GM12891 (cell line): ENCODE measurements at places on chromosomes 1 and 21.

DNA sequence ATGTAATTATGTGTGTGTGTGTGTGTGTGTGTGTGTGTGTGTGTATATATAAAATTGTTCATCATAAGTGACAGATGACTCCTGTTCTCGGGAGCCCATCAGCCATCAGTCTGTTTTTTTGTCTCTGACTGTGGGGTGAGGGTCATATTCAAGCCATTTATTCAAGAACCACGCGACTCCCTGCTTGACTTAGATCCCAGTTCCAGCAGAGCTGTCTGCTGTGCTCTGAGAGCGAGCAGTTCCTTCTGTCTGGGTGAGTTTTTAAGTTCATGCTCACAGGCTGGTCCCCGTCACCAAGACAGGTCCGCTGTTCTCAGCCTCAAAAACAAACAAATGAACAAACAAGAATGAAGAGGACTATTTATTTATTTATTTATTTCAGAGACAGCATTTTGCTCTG is 18.3 kb upstream of the NPPB start:
- DNase-seq, result no peak

GRCh38 chr1:155322571-155322952 is 1.9 kb downstream of the RUSC1 start:
- DNase-seq, result peak; percentile 39

GRCh38 chr1:198662821-198663220 is 24.0 kb downstream of the PTPRC start:
- DNase-seq, result no peak

DNA sequence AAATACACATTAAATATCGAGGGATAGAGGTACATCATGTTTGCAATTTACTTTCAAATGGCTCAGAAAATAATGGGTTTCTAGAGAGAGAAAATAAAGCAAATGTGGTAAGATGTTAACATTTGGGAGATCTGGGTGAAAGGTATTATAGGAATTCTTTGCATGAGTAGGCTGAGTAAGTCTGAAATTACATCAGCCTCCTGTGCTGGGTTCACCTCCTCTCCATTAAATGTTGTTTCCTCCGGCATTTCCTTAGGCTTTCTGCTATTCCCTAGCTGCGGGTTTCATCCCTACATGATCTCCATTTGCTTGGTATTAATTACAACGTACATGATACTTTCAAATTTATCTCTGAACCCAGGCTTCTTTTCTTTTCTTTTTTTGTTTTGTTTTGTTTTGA is 31.6 kb downstream of the ZMYND12 start:
- no peak for DNase-seq

DNA sequence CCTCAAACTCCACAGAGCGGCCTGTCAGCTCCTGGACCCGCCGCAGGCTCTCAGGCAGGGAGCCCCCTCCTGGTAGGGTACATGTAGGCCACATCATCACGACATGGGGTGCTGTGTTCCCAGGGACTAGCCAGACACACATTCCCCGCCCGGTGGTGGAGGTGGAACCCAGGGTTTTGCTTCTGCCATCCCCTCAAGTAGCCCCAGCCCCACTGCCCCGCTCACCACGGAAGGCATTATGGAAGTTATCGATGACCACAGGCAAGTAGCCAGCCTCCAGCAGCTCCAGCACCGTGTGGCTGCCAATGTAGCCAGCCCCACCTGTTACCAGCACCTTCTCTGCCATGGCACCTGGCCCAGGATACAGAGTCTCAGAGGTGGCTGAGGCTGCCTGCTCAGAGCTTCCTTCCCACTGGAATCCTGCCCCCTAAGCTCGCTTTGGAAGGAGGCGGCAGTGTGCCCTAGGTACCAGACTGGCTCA is 1.9 kb downstream of the GALE start:
- DNase-seq, result no peak

GRCh38 chr21:17514124-17514845 is 1.4 kb downstream of the CXADR start:
- DNase-seq, result no peak

GRCh38 chr1:16204634-16205333 is 7.7 kb downstream of the ARHGEF19 start:
- DNase-seq, result no peak

DNA sequence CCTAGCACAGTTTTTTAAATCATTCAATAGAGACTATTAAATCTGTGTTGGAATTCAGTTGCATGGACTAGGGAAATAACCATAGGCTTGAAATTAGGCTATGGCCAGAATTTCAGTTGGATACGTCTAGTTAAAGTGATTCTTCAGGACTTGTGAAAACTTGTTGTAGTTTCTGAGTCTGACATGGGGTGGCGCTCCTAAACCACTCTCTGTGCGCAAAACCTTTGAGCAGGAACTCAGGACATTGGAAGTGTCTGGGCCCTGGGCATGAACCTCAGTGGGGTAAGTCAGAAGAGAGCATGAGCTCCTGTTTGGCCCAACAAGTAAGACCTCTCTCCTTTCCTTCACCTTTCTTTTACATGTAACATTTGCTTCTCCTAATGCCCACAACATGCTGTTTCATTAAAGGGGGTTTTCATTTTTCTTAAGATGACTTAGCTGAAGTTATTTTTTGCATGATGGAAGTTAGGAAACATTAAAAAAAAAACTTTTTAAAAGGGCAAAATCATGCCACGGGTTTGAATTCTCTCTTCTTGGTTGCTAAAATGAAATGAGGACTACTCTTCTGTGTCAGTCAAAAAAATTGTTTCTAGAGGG is 17.1 kb upstream of the CCDC190 start:
- DNase-seq, result no peak

DNA sequence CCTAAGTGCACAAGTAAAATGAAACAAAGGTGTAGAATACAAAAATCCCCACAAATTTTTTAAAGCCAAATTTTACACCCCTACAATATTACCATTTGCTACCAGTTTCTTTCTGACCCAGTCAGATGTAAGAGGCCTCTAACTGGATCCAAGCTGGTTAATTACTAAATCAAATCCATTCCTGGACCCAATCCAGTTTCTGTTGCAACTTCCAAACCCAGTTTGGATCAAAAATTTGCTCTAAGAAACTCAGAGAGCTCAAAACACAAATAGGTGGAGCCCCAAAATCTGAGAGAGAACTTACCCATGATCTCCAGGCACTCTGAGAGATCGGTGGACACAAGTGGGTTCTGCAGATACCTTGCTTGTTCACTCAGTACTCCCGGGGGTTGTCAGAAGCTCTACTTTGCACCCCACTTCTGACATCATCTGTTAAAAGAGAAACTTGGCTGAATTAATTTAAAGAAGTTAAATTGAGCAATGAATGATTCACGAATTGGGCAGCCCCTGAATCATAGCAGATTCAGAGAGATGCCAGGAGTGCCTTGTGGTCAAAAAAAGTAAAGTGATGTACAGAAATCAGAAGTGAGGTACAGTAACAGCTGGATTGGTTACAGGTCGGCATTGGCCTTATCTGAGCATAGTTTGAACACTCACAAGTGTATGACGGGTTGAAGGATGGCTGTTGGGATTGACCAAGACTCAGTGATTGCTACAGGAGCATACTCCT is 448.0 kb downstream of the KCNT2 start:
- no peak for DNase-seq

DNA sequence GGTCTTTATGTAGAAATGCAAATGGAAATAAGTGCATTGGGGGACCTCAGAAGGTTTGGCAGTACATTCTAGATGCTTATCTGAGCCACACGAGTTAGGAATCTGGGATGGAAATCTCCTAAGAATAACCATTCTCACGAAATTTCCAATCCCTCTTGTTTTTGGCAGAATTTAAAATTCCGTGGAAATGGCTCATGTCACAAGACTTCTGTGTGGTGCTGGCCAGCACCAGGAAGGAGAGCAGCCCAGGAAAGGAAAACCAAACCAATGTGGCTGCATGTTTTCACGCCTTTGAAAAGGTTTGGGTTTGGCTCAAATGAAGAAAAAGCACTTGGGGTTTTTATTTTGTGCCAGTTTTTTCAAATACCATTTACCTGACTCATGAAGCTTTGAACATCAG is 80.1 kb upstream of the KCNK2 start:
- DNase-seq, result no peak

DNA sequence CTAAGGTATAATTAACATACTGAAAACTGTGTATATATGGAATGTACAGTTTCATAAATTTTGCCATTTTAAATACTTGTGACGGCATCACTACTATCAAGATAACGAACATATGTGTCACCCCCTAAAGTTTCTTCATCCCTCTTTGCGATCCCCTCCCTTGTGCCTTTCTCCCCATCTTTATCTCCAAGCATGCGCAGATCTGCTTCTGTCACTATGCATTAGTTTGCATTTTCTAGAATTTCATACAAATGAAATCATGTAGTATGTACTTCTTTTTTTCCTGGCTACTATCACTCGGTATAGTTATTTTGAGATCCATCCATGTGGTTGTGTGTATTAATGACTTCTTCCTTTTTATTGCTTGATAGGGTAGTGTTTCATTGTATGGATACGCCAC is 154.9 kb downstream of the ZNF648 start:
- DNase-seq, result no peak

GRCh38 chr1:33500547-33500946 is 28.1 kb downstream of the ZSCAN20 start:
- no peak for DNase-seq

GRCh38 chr1:89896105-89896942 is 75.5 kb downstream of the LRRC8D start:
- no peak for DNase-seq

GRCh38 chr1:7453038-7453437 is 318.1 kb upstream of the VAMP3 start:
- DNase-seq, result no peak

DNA sequence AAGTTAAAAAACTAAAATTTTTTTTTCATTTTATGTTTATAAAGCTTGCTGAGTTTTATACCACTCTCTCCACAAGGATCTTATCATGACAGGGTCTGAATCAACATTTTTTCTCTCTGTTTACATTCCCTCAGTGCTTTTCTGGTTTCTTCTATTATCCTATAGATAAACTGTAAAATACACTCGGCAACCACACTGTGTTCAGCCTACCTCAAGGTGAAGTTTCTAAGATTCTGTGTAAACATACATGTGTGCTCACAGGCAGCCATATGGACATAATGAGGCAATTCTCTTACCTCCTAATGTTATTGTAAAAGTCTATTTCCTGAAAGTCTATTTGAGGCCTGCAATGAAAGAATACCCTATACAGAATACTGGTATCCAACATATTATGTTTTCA is 114.6 kb downstream of the NTPCR start:
- DNase-seq, result no peak

DNA sequence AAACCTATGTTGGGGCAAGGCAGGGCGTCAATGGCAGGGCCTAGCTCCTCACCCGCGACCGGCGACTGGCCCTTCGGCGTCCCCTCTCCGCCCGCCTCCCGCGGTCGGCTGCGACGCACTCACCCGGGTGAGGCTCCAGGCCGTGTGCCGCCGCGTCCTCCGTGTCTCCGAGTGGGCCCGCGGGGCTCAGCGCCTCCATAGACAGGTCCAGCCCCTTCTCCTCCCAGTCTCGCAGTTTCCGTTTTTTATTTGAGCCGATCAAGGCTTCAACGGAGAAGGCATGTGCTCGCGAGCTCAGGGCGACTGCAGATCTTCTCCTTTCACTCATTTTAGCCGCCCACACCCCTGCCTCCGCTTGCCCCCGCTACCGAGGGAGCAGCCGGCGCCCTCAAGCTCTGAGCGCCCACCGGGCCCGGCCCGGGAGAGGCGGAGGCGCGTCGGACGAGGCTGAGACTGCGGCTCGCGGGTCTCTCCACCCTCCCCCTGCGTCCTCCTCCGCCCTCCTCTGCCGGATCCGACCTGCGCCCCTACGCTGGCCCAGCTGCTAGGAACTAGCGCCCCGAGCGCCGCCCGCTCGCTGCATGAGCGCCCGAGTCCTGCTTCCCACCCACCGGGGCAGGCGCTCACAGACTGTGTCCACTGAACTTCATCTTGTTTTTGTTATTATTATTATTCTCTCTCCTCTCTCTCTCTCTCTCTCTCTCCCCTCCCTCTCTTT is 516 bp downstream of the TBX15 start:
- no peak for DNase-seq

DNA sequence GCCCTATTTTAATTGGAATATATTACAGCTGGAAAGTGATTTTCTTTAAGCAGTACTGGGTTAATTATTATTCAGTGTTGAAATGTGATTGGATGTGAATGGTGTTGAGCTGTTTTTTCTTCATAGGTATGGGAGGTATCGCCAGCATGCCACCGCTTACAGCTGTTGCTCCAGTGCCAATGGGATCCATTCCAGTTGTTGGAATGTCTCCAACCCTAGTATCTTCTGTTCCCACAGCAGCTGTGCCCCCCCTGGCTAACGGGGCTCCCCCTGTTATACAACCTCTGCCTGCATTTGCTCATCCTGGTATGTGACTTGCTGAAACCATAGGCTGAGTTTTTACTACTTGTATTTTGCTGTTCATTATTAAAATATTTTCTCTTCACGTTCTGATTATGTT is 107.7 kb downstream of the ITSN1 start:
- DNase-seq, result no peak

DNA sequence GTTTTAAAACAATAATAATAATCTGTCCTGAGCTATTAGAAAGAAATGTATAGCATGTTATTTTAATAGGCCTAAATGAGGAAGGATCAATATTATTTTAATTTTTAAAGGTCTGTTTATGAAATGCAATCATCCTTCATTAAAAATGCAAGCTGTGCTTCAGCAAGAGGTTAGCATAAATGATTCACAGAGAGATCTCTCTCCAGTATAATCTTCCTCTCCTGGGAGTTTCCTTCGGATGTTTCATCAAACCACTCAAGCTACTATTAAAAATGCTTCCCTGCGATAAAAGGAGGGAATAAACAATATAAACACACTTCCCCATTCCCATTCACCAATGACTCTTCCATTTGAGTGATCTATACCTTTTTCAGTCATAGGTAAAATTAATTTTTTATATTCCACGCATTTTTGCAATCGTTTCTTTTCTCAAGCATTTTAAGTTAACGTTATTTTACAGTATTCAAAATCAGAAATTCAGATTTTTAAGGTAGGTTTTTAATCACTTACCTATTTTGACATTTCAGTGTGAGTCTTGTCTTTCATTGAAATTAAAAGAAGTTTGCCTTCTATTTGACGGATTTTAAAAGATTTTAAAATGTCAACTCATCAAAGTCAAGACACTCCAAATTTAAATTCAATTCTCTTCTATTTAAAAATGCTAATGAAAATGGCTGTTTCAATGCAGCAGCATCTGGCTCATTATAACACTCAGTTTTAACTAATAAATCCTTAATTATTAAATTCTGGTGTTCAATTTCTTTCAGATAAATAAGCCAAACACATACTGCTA is 64.3 kb downstream of the RERE start:
- no peak for DNase-seq

- DNase-seq, result no peak
Observed at GRCh38 chr1:183215076-183215720, 29.1 kb downstream of the LAMC2 start.

- DNase-seq, result no peak
Observed at GRCh38 chr1:97204468-97204867, 482.9 kb downstream of the PTBP2 start.

- no peak for DNase-seq
Observed at GRCh38 chr1:232894436-232894835, 56.0 kb upstream of the NTPCR start.

DNA sequence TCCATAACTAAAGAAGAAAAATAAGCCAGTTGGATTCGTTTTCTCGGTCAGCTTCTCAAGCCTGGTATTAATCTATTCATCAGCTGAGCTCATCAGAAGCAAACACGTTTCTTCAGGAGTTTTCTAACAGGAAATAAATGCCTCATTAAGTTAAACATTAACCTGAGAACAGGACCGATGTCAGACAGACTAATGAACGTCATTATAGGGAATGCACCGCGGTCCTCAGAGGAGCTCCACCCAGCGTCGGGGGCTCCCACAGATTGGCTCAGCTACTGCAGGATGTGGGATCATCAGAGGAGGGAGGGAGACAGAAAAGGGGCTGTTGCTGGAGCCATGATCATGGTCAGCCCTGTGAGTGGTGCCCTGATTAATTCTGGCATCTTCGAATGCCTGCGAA is 615.4 kb downstream of the PTPRU start:
- no peak for DNase-seq

- DNase-seq, result no peak
Observed at GRCh38 chr21:28337315-28337714, 655.4 kb downstream of the LTN1 start.
